ENCODE measurements at places on chromosomes 6 and 20.

GRCh38 chr20:35907017-35907701, 47.1 kb downstream of the SCAND1 start:
- no peak for DNase-seq

DNA sequence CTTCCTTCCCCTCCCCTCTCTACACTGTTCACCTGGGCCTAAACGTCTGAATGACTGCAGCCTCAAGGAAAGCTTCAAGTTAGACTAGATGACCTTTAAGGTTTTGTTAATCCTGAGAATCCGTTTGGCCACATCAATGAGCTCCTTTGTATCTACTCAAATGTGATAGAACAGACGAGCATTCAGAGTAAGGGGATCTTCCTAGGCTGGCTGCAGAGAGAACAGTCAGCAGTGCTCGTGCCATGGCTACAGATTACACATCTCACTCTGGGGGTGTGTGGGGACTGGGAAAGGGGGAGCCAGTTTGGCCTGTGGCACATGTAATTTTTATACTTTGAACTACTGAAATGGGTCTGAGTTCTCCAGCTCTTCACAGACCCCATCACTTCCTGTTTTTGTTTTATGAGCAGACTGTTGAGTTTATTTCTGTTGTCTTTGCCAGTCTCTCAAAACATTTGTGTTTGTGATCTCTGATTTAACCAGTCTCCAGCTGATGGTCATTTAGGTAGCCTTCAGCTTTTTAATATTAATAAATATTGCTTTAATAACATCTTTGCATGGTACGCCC, 50.9 kb downstream of the KCNS1 start:
- DNase-seq: no peak

DNA sequence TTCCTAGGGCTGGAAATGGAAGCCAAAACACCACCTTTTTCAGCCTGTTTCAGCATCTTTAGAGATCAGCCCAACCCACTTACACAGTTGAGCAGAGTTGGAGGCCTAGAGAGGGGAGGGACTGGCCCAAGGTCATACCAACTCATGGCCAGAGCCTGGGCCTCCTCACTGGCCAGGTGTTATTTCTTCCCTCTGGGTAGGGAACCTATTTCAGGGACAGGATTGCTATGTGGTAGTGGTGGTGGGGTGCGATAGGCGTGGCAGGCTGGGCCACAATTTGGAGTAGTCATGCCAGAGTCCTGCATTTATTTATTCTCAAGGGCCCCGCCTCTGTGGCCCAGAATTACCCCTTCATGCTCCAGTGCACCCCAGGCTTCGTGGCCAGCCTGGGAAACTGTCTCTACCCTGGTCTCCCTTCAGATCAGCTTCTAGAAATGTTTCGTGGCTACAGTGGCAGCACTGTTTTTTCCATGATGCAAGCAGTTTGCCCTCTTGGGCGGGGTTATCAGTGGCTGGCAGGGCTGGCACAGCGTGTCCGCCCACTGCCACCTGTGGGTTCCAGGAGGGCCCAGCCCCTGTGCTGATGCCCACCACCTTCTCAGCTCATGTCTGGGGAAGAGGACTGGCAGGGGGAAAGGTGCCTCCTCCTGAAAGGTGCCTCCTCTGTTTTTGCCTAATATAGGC, 6.2 kb downstream of the VEGFA start:
- DNase-seq: no peak

GRCh38 chr20:4084721-4085120, 69.4 kb upstream of the RNF24 start:
- DNase-seq: no peak

DNA sequence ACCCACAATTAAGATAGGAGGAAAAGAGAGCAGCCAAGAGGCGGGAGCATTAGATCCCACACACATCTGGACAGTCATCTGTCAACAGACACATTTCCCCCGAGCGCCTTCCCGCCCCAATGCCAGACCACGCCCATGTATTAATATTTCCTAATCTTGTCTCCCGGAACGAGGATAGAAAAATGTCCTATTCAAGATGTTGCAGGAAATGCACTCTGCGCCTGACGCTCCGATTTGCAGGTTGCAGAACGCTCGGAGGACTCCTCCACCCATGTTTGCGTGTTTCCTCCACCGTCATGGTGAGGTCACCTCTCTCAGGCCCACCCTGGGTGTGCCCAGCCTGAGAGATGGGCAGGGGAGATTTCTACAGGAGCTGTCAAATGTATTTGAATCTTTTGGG, 215.2 kb downstream of the TAF4 start:
- no peak for DNase-seq

Data from left renal cortex interstitium (tissue), 4 donors.